ENCODE measurements at places on chromosomes 7 and 10.

- no peak for DNase-seq
These were observed 6.5 kb downstream of the SAMD8 start for GRCh38 chr10:75117995-75118394.

- no peak for DNase-seq
These were observed 119.0 kb downstream of the FANK1 start for GRCh38 chr10:126015413-126015812.

DNA sequence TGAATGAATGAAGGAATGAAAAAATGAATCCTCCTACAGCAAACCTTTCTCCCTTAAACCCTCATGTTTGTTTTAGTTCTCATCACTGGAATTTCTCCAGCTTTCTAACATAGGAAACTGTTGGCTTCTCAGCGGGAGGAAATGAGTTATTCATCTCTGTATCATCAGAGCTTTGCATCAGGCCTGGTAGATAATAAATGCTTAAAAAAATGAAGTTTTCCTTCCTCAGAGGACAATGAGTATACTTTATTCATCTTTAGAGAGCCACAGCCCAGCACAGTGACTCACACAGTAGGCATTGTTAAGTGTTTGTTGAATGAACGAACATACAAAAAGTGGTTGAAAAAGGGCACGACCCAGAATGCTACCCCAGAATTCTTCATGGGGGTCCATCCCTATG is 62.6 kb downstream of the COL13A1 start:
- DNase-seq, result no peak

DNA sequence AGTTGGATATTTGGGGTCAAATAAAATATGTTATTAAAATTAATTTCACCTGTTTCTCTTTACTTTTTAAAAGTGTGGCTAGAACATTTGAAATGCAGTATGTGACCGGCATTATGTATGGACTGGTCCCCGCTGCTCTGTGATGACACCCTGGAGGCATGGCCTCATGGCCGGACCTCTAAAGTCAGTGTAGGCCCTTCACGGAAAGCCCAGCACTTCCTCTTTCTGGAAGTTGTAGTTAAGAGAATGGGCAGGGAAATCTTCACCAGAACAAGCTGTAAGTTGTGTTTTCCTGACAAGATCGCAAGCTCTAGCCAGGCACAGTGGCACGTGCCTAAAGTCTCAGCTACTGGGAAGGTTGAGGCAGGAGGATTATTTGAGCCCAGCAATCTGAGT is 38.3 kb upstream of the SRGN start:
- no peak for DNase-seq

- no peak for DNase-seq
These were observed 58.5 kb upstream of the FERD3L start for GRCh38 chr7:19203686-19204085.

DNA sequence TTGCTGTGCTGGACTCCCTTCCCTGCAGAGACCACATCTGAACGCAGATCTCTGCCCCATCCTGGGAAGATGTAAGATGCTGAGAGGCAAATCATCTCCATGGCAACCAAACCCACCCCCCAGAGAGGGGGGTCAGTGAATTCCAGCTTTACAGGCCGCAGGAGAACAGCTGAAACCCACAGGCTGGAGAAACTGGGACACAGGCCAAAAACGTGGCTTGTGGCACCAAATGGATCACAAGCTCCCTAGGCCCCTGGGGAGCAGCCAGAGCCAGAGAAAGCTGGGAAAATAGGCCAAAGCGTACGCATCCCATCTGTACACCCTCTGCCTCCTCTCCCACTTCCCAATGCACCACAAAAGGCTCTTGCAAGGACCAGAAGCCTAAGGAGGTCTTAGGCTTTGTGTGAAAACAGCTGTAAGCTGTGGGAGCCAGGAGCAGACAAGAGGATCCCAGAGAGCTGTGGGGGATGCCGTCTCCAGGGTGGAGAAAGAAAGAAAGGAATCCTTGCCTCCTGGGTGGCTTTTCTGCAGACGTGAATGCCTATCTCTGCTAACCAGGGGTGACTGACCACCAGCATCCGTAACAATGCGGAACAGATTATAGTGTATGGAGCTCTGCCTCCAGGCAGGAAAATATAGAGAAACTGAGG is 59.5 kb downstream of the TMEM130 start:
- no peak for DNase-seq

GRCh38 chr7:19526639-19527038 is 182.2 kb downstream of the POLR1F start:
- DNase-seq, result no peak

DNA sequence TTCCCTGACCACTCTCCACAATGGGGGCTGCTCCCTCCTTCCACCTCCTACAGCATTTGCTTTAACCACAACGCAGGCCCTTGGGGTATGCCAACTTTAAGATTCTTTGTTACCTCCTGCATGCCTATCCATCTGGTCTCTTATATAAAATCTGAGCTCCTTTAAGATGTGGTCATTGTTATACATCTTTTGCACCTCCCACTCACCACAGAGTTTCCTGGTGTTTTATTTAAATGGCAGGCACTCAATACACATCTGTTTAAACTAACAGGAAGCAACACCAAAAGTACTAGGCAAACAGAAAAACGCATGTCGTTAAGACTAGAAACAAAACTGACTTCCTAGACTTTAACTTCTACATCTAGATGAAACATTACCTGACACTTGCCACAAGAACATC is 36.3 kb downstream of the SLC25A13 start:
- no peak for DNase-seq

DNA sequence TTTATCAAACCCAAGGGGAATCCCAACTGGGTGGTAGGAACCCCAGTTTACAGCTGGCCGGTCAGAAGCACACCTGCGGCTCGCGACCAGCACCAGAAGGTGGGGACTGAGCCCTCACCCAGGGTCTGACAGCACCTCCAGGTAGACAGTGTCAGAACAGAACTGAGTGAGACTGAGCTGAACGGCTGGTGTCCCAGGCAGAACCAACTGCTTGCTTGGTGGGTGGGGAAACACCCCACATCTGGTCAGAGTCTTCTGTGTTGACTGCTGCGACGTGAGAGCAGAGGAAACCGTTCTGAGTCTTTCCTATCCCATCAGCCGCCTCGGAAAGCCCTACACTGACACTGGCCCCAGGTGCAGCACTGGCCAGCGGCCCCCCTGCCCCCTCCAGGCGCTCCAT is 160.7 kb downstream of the MAD1L1 start:
- DNase-seq, result no peak

GRCh38 chr10:122341141-122341810 is 33.2 kb upstream of the PLEKHA1 start:
- DNase-seq, result no peak

DNA sequence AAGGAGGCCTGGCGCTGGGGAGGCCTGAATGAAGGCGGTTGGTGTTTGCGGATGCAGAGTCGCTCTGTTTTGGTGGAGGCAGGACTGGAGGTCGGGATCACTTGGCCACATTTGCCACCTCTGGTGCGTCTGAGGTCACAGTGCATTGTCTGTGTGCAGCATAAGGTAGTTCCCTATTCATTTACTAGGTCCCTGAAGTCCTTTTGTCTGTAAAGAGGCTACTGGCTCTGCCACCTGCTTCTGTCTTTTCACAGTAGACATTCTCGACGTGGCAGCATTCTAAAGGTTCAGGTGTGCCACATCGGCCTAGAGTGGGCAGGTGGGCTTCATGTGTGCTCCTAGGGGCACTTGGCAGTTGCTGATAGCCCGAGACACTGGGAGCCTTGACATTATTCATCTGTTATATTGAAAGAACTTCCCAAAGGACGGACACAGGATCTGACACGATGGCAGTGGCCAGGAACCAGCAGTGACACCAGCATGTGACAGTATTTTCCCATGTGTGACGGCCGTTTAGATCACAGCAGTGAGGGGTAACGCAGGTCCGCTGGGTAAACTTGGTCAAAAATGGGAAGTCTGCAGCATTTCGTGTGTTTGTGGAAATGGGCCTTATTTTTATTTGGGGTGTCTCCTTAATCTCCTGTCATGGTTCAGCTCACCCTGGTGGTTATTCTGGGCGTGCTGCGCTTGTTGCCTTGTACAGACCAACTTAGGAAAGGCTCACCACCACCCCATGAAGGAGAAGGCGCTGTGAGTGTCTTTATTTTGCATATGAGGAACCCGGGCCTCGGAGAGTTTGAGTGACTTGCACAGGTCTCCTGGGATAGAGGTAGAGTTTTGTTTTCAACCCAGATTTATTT is 5.9 kb downstream of the MGMT start:
- no peak for DNase-seq

DNA sequence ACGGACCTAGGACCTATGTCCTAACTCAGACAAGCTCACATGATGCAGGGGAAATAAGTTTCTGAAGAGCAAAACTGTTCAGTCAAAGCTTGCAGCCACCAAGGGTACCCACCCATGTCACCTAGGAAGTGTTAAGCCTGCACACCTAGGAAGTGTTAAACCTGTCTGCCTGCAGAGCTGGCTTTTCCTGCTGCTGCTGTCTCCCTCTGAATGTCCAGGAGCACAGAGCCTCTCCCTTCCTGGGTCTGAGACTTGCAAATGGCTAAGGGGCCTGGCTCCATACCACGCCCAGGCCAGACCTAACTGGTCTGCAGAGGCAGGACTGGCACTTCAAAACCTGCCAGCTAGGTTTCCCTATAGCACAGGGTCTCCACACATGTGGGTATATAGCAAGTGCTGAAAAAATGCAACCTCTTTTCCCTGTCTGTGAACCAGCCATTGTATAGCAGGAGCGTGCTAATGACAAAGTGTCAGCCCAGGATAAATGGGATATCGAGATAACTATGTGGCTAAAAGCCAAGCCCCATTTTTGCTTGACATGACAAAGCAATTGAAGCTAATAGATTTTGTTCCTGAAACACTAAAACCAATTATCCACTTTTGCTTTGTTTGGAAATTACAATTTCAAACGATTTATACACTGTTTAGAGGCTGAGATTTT is 1.5 kb downstream of the GDF2 start:
- DNase-seq, result no peak

DNA sequence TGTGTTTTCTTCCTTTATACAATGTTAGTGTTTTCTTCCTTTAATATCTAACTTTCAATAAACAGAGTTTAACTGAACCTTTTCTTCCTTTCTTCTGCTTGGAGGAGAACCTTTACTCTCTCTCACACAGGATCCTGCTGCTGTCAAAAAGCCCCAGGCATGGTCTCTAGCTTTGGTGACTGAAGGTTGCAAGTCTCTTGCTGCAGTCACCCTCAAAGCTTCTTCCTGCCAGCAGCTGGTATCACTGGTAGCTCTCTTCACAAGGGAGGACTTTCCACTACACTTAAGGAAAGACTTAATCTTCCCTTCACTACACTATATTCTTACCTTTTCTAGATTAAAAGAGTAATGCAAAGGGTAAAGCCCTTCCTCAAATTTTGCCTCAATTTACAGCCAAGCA is 153.4 kb downstream of the SGMS1 start:
- no peak for DNase-seq

DNA sequence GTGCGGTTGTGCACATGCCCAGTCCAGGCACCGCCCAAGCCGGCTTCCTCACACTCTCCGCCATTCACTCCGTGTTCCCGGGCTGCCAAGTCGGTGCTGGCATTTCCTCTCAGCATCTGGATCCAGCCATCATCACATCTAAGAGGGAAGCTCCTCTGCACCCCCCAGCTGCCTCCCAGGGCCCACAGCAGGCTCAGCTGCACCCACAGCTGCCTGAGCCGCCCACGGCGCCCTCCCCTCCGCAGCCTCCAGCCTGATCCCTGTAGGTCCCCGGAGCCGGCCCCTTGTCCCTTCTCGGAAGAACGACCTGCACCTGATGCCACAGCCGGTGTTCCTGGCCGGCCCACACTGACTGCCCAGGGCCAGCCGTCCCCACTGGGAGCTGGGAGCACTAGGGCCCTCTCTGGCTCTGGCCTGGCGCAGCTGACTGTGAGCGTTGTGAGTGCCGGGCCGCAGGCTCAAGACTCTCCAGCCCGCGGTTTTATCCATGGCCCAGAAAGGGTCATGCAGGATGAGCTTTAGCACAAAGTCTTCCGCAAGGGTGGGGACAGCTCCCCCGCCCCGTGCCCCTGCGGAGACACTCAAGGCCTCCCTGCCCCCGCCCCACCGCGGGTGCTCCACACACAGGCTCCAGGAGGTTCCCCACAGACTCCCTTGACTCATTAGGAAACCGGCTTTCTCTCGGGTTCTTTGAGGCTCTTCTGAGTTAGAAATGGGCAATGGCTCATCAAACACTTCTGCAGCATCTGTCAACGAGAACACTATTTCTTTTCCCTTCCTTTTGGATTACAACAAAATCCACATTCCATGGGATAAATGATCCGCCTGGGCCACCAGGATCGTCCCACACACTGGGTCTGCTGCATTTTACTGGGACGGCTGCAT is 31.2 kb downstream of the CFAP46 start:
- DNase-seq, result no peak

Measured in stimulated activated CD8-positive, alpha-beta memory T cell treated with anti-CD3 and anti-CD28 coated beads, Interleukin-4, amount 100 ng/mL, for 1 hour (primary cell).